ENCODE measurements at places on chromosomes 2 and 18.
A peak's percentile ranks its signal among the peaks of the same experiment; 100 is the strongest.

DNA sequence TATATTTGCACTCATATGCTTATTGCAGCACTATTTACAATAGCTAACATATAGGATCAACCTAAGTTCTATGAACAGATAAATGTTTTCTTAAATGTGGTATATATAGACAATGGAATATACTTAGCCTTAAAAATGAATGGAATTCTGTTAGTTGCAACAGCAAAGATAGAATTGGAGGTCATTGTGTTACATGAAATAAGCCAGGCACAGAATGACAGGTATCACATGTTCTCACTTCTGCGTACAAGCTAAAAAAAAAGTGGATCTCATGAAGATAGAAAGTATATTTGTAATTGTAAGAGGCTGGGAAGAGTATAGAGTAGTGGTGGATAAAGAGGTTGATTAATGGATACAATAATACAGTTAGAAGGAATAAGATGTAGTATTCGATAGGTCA is 255.5 kb upstream of the SETBP1 start:
- no peak for DNase-seq

DNA sequence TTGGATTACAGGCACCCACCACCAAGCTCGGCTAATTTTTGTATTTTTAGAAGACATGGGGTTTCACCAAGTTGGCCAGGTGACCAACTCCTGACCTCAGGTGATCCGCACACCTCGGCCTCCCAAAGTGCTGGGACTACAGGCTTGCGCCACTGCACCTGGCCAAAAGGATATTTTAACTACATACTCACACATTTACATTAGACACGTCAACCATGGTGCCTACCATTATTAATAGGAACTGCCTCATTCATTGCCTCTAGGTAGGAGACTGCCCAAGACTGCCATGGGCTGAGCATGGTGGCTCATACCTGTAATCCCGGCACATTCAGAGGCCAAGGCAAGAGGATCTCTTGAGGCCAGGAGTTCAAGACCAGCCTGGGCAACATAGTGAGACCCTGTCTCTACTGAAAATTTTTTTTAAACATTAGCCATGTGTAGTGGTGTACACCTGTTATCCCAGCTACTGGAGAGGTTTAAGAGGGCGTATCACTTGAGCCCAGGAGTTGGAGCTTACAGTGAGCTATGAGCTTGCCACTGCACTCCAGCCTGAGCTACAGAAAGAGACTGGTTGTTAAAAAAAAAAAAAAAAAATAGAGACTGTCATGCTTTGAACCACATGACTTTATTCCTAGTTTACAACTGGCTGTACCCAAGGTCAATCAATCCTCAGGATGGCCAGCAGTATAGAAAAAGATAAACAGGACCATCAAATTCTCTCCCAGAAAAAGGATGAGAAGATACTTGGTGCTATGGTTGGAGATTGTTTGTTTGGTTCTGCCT is 31.1 kb upstream of the EPC2 start:
- no peak for DNase-seq

- no peak for DNase-seq
Measured at GRCh38 chr2:109511168-109511567, 102.6 kb downstream of the SEPTIN10 start.

GRCh38 chr2:58475756-58476155 is 234.6 kb upstream of the FANCL start:
- DNase-seq, result no peak

DNA sequence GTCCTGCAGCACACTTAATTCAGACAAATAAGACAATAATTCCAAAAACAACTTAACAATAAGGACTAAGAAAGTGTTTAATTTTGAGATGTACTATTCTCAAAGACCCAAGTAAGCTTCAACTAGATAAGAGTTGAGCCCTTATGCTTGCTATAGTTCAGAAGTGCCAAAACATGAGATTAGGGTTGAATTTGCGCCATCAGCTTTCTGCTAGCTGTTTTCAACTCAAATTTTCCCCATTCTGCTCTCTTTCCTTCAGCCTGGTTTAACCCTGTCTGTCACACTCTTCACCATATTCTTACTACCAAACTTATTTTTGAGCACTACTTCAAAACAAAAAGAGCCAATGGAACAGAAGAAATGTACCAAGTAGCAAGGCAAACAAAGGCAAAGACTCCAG is 4.1 kb downstream of the NFE2L2 start:
- peak; percentile 41 for DNase-seq

- no peak for DNase-seq
Measured at GRCh38 chr2:196140213-196140612, 31.2 kb downstream of the STK17B start.

GRCh38 chr2:23200068-23200786 is 184.8 kb upstream of the KLHL29 start:
- DNase-seq, result no peak

DNA sequence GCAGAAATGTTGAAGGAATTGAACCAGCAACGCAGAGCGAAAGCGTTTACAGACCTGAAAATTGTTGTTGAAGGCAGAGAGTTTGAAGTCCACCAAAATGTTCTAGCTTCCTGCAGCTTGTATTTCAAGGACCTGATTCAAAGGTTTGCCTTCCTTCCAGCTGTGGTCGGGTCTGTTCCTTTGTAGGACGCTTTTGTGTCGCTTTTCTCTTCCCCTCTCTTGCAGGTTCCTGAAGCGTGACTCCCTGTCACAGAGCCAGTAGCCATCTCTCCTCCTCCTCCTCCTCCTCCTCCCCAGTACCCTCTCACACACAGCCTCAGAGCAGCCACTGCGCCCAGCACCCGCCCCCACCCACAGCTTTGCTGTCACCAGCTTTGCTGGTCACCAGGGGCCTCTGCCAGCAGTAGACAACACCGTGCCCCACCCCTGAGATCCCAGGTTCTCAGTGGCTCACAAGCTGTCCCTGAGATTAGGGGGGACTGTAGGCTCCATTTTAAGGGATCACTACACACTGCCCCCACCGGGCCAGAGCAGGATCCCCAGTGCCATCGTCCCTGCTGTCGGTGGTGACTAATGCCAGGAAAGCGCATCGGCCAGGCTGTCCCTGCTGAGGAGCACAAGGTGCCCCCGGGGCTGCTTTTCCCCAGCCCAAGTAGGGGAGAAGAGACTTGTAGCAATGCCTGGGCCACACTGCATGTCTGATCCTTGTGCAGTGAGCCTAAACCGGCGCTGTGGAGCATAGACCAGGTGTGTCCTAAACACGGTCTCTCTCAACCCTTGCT is 242.3 kb downstream of the ATAD2B start:
- no peak for DNase-seq

- no peak for DNase-seq
Measured at GRCh38 chr2:83085869-83086268, 1373.2 kb downstream of the SUCLG1 start.

DNA sequence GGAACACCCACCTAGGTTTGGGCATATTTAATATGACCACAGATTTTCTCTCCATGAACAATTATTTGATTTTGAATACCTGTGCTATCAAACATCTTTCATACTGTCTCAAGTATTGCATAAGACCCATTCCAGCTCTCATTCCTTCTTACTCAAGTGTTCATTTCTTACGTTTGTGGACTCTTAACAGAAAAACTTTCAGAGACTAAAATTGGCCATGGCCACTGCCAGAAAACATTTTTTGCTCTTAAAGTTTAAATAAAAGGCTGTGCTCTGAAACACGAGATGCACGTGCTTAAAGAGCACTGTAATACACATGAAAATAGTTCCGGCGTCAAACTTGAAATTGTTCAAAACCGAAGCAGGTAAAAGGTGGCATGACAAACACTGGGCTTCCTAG is 89.3 kb downstream of the LIMS1 start:
- DNase-seq, result no peak

- DNase-seq, result no peak
Measured at GRCh38 chr2:6027066-6027465, 334.9 kb downstream of the SOX11 start.

DNA sequence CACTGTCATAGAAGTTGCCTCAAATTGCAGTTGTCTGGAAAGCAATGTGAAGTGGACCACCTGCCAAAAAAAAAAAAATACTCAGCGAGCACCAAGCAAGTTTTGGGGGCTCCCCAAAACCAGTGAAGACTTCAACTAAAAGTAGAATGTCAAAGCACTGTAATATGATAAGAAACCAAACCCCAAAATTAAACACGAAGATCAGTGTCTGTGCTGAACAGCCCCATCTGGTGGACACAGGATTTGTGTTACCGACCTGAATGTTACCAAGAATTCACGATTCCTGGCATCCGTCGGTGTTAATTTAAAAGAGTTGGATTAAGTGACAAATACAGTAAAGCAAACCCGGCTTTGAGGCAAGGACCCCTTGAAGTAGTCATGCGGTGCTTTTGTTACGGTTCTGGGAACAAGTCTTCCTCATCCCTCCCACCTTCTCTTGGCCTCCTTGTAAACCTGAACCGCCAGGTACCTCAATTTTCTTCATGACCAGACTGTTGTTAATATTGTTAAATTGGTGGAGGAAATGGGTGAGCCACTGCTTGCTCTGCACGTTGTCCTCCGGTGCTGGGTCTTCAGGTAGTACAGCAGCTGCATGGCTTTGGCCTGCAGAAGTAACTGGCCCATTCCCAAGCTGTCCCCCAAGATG is 31.3 kb upstream of the SSB start:
- DNase-seq, result peak; percentile 84

- DNase-seq, result no peak
Measured at GRCh38 chr2:167490455-167490854, 602.2 kb downstream of the XIRP2 start.

- DNase-seq, result no peak
Measured at GRCh38 chr2:143158098-143158497, 28.9 kb downstream of the ARHGAP15 start.

DNA sequence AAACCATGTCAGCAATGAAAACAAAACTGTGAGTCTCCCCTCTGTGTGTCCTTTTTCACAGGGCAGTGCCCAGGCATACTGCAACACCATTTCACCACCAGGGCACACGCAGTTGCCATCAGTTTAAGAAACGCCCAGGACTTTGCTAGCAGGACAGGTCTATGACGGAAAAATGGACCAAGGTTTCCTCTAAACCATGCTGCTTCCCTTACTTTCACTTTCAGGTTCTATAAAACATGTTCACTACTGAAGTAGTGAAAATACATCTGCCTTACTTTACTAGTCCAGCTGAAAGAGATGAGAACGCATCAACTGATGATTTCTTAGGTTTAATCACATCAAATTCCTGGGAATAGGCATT is 110.5 kb downstream of the TCF4 start:
- DNase-seq, result peak; percentile 66

GRCh38 chr2:58376592-58376991 is 135.5 kb upstream of the FANCL start:
- no peak for DNase-seq

DNA sequence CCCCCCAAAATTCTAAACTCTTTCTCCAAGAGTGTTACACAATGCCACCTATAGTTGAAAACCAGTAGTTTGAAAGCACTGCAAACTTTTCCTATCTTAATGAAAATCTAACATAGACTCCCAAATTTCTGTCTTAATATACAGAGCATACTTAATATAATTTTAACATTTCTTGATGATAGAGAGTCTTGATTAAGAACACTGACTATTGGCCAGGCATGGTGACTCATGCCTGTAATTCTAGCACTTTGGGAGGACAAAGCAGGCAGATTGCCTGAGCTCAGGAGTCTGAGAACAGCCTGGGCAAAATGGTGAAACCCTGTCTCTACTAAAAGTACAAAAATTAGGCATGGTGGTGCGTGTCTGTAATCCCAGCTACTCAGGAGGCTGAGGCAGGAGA is 34.2 kb downstream of the ASXL2 start:
- DNase-seq, result no peak

DNA sequence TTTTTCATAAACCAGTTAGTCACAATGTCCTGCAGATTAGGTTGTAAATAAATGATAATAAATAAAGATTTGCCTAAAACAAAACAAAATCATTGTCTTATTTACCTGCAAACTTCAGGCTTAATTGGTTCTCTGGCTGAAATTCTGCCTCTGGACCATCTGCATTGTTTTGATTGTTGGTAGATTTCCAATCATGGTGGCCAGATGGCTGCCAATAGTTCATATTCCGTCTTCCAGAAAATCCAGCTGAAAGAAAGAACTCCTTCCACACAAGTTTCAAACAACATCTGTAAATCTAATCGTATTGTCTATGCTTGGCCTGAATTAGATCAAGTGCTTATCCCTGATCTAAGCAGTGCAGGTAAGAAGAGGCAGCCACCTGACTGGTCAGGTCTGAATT is 771.1 kb upstream of the ZEB2 start:
- DNase-seq, result no peak

- DNase-seq, result no peak
Measured at GRCh38 chr2:104901037-104901881, 47.3 kb downstream of the POU3F3 start.

DNA sequence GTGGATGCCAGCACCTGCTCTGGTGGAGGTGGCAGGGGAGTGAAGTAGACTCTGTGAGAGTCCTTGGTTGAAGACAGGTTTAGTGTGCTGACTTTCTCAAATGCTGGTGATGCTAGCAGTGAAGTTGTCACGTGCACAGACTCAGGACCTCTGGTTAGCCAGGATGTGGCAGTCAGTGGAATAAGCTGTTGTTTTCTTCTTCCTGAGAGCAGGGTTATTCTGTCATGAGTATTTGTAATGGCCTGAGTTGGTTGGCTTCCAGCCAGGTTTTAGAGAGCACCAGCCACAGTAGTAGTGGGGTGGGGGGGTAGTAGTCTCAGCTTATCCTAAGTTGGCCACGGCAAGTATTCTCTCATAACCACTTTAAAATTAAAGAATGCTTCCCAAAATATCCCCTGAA is 238.5 kb upstream of the FBXO11 start:
- peak; percentile 72 for DNase-seq

DNA sequence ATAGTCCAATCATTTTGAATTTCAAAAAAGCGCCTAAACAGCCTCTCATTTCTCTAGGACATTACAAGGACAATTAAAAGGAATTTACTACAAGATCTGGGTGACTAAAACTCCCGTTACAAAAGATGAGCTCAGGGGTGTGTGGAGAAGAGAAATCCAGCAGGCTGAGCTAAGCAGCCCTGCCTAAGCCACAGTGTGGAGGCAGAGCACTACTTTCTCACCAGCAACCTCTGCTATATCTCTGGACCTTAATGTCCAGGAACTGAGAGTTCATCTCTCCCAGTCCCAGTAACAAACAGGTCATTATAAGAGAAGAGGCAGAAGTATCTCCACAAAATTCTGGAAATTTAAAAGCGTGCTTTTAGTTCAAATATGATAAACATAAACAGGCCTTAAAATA is 18.9 kb upstream of the ANKRD62 start:
- DNase-seq, result no peak

DNA sequence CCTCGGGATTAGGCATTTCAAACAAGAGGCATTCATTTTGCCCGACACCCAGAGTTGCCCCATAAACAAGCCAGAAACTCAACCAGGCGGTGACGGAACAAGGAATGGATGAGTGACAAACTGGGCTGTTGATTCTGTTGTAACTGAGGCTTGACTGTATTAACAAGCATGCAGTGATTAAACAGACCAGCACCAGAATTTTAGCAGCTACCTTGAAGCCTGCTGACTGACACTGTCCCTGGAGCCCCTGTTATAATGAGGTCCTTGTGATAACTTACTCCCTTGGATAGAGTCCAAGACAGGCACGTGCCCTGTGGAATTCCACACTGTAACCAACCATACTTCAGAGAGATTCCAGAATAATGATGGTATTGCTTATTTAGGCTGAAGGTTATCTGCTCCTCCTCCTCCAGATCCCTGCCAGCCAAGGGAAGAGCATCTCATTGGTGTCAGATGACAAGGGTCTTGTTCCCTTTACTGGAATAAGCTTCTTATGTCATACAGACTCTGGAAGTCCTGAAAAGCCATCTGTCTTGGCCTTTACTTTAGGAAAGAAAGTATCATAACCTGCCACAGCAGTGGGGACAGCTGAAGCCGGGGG is 97.1 kb upstream of the RMDN2 start:
- no peak for DNase-seq

GRCh38 chr18:32769071-32769585 is 3.7 kb downstream of the KLHL14 start:
- no peak for DNase-seq

GRCh38 chr2:218257390-218257981 is 3.3 kb upstream of the GPBAR1 start:
- DNase-seq, result peak; percentile 75
